ENCODE measurements at places on chromosomes 4 and X. TPM values are rescaled to one million over a fixed set of nuclear protein-coding genes. Genes with fewer than 3 reads are reported as not detected.

SHROOM2 gene
- 6.2 TPM for total RNA-seq

- no peak for DNase-seq
Observed at GRCh38 chr4:156992943-156993342, 21.3 kb upstream of the PDGFC start.

BRS3 gene
- total RNA-seq = not detected

DNA sequence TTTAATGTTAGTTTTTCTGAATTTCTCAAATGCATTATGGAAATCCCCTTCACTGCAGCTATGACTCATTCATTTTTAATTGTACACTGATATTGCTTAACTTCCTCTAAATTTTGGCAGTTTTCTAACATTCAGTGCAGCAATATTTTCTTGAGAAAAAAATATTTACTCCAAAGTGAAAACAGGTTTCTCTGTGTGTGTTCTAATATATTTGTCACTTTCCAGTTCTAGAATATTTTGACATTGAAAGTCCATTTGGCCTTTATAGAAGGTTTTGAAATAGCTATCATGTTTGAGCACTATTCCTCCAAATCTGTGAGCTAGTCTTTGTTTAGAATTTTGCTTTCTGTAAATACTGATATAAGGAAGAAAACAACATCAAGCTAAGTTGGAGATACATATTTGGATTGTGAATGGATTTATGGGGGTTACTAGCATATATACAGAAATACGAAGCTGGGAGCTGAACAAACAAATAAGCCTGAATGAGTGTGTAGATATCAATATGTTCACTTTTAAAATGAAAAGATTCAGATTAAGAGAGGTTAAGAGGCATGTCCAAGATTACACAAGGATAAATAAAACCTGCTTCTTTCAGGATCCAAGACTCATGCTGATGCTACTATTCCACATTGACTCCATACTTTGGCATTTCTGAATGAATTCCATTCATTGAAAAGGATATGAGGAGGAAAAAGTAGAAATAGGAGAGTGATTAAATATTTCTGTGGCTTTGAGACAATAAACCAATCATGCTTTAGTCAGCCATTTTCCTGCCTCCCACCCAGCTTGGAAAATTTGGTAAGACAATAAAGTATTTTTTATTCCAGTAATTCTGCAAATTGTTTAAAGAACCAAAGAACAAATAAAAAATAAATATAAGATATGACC lies 57.3 kb upstream of the SLIT2 start:
- no peak for DNase-seq

DNA sequence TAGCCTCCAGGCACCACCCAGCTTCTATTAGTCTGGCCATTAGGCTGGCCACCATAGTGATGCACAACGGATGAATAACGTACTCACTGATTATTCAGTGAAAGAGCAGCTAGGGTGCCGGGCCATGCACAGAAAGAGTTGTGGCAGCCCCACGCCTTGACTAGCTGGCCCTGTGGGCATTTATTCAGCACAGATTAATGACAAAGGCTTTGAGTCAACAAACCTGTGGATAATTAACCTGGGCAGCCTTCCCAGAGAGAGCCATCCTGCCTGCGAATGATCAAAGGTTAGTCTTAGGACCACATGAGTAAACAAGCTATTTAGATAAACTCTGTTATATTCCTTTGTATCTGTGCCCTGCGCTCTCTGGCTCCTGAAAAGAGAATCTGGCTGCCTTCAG lies 37.2 kb downstream of the MAP9 start:
- DNase-seq = no peak

GRCh38 chr4:1968686-1969295 lies 40.0 kb downstream of the NELFA start:
- no peak for DNase-seq

DNA sequence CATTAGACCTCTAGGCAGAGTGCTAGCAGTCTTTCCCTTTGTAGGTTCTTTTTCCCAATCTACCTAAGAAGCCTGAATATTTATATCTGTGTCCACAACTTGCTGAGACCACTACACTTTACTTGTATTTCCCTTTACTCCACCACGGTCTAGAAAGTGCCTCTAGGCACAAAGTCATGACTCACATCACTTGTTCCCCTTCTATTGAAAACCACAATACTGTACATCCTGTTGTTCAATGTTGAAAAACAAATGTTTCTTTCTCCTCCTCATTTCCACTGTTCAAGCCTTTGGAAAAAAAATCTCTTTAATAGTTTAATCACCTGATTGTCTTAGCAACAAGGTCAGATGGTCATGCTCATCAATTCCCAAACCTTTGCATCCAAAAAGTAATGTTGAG lies 326.7 kb downstream of the GUCY2F start:
- DNase-seq = no peak

ITGB1BP2 gene
- total RNA-seq = 1.8 TPM

DNA sequence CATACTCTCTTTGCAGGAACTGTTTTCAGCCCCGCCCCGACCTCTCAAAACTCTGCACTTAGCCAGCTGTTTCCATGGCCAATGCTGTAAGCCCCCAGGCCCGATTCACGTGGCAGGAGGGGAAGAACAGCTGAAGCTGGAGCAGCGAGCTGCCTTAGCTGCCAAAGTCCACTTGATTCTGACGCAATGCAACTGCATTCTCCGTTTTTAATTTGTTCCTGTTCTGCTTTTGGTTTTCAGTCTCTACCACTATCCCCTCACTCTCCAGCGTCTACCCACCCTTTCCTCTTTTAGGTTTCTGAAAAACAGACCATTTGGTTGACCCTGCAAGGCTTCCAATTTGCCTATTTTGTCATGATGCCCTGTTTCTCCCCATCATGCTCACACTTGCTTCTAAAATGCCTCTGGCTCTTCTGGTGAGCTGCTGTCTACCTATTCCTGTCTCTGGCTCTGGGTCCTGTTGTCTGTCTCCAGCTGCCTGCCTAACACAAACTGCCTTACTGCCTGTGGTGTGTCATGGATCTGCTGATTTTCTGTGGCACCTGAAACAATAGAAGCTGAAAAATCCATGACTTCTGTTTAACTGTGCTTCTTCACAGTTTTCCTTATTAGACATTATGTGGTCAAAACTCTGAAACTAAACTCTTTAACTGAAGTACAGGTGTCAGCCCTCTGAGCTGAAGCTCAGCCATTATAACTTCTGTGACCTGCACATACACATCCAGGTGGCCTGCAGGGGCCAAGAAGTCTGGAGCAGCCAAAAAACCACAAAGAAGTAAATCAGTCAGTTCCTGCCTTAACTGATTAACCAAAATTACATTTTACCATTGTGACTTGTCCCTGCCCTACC lies 160.5 kb upstream of the AGTR2 start:
- DNase-seq = no peak

KIT gene
- 4.9 TPM for total RNA-seq

PRDM8 gene
- total RNA-seq = 8.0 TPM

DNA sequence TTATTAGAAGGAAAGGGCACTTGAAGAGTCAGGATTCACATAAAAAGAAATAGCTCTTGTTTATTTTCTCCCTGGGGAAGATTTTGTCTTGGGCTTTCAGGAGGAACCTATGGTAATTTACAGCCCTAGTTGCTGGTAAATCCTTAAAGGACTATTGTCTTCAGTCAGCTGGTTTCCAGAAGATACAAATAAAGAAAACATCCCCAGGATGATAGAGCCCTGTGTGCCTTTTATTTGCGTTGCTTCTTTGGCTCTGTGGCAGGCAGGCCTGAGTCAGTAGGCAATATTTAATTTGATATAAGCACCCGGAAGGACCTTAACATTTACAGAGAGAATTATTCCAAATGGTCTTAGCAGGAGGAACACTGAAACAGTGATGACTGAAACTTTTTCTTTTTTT lies 131.0 kb upstream of the SLC34A2 start:
- no peak for DNase-seq

DNA sequence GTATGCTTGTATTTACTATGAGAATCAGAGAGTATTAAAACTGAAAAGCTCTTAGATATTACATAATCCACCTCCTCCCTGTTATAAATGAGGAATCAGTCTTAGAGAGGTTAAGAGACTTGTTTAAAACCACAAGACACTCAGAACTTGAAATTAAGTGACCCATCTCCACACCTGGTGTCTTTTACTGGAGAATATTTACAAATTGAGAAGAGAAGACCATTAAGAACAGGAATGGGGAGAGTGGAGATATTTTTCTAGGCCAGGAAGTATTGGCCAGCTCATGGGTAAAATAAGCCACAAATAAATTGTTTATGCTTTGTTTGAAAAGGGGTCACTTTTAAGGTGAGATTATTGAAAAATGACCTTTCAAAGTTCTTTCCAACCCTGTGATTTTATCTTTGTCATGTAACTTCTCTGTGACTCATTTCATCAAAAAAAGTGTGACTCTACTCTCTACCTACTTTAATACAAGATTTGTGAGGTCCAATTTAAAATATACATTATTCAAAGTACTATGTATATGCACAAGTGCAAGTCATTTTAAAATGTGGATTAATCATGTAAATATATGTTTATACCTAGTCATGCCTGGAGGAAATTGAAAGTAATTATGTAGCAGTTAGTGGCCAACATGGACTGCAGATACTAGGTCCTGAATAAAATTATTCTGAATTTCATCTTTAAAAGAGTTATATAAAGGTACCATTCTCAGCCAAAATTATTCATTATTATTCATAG lies 15.9 kb upstream of the COX7B2 start:
- no peak for DNase-seq

DNA sequence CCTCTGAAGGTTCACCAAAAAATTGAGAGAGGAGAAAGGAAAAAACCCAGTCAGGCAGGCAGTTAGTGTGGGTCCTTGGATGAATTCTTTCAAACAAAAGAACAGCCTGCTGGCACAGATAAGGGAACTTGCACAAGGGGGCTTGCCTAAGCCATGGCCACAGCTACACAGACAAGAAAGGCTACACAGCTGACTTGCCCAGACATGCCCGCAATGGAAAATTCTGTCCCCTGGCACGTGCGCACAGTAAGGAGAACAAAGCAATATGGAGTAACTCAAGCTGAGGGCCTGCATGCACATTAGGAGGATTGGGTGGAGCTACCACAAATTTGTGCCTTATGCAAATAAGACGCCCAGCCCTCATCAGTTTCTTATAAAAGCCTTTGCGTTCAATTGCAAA lies 512.5 kb upstream of the HTR2C start:
- no peak for DNase-seq

DNA sequence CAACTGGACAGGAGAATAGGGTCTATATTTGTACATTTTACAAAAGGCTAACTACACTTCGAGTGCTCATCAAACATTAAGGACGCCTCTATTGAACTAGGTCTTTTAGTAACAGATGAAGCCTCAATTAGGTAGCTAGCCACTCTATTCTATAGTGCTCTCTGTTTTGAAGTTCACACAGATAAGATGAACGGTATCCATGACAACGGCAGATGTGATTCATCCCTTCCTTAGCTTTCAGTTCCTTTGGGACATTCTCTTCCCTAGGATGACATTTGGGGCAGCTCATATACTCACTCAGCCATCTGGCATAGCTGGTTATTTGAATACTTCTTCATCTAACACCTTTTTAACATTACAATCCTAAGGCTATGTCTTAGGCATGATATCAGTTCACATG lies 62.4 kb upstream of the WDFY3 start:
- no peak for DNase-seq

GRCh38 chrX:44961817-44962607 lies 89.0 kb downstream of the KDM6A start:
- no peak for DNase-seq

DNA sequence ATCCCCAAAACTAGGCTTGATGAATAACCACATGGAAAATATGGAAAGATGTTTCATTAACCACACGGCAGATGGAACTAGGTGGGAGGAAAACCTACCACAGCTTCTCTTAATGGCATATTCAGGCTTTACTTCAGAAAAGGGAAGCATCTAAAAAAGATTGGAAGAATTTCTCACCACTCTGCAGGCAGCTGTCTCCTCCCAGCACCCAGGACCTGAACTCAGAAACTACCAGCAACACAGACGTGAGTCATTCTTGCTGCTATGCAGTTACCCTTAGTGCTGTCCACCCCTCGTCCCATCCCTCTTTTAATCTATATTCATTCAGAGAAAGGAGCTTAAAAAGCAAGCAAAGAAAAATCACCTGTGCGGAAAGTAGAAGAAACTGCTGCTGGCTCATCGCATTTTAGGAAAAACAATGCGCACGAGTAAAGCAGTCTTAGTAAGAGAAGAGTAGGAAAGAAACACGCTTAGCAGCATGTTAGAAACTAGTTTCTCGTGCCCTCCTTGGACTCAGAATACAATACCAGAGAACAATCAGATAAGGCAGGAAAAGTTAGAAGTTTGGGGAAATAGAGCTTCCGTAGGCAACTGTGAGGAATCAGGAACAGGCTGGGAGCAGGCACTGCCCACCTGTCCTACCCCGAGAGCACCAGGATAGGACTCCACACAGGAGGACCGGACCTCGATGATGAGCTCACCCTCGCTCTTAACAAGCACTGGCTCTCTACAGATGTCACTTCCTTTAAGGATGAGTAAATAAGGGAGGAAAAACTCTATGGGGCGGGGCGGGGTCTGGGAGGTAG lies 48.1 kb upstream of the ENPP6 start:
- no peak for DNase-seq

- no peak for DNase-seq
Observed at GRCh38 chr4:187865914-187866313, 129.7 kb upstream of the ZFP42 start.

DNA sequence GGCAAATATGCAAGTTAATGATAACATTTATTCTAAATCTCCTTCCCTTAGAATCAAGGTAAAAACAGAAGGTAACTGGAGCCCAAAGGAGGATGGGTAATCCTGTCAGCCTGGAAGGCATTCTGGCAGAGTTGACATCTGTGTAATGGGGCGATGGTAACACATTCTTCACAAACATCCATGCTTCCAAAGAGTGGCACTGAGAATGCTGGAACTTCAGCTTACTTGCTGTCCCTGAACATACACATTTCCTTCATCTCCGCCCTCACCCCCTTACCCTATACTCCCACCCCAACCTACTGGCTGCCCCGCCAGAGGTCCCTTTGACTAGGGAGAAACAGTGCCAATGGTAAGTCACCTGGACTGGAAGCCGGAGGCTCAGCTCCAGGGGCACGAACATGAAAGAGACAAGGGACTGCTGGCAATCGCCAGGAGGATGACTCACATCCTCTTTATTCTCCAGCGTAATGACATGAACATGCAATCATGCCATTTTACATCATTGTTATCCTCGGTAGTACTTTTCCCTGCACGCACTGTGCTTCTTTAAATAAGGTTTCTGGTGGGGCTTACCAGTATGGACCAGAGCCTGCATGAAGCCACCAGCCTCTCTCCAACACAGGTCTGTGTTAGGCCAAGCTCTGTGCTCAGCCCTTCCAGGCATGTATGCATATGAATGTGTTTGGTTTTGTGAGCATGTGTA lies 694.2 kb upstream of the TENM3 start:
- DNase-seq = no peak

GRCh38 chr4:6782846-6783110 lies 251 bp downstream of the KIAA0232 start:
- no peak for DNase-seq

EGF gene
- 0.85 TPM for total RNA-seq

- DNase-seq = no peak
Observed at GRCh38 chr4:174948826-174949225, 30.7 kb downstream of the ADAM29 start.

DNA sequence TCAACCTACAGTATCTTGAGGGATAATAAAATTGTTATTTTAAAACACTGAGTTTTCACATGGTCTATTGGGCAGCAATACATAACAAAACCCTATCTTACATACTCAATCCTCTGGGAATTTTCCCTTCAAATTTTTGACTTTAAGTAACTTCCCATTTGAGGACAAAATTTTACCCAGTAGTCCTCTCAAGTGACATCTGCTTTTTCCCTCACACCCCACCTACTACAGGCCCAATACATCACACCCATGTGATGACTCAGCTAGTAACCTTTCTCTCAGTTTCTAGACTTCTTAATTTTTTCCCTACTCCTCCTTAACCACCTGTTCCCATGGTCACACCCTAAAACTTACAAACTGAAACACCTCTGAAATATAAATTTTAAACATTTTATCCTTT lies 12.2 kb upstream of the RAP1GDS1 start:
- DNase-seq = no peak

Measured in sciatic nerve (tissue), 2 donors.